ENCODE measurements at places on chromosomes 4 and X.

GRCh38 chrX:107551546-107551945 is 76.8 kb upstream of the PRPS1 start:
- no peak for DNase-seq

- no peak for DNase-seq
These were observed 66.2 kb upstream of the SLC7A11 start for GRCh38 chr4:138308356-138308755.

GRCh38 chrX:75038925-75039324 is 113.7 kb upstream of the NEXMIF start:
- no peak for DNase-seq

- DNase-seq, result peak; percentile 91
These were observed 1.6 kb downstream of the TRPC3 start for GRCh38 chr4:121950212-121950679.

DNA sequence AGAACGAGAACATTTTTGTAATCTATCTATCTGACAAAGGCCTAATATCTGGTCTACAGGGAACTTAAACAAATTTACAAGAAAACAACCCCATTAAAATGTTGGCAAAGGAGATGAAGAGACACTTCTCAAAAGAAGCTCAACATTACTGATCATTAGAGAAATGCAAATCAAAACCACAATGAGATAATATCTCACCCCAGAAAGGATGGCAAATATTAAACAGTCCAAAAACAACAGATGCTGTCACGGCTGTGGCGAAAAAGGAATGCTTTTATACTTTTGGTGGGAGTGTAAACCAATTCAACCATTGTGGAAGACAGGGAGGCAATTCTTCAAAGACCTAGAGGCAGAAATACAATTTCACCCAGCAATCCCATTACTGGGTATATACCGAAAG is 2284.8 kb downstream of the ARAP2 start:
- DNase-seq, result no peak

- DNase-seq, result no peak
These were observed 60.4 kb upstream of the PLAC8 start for GRCh38 chr4:83174844-83175414.

GRCh38 chr4:135382280-135382959 is 1180.8 kb upstream of the PABPC4L start:
- no peak for DNase-seq

- no peak for DNase-seq
These were observed 58.1 kb upstream of the TMSB15B start for GRCh38 chrX:103904301-103904700.

DNA sequence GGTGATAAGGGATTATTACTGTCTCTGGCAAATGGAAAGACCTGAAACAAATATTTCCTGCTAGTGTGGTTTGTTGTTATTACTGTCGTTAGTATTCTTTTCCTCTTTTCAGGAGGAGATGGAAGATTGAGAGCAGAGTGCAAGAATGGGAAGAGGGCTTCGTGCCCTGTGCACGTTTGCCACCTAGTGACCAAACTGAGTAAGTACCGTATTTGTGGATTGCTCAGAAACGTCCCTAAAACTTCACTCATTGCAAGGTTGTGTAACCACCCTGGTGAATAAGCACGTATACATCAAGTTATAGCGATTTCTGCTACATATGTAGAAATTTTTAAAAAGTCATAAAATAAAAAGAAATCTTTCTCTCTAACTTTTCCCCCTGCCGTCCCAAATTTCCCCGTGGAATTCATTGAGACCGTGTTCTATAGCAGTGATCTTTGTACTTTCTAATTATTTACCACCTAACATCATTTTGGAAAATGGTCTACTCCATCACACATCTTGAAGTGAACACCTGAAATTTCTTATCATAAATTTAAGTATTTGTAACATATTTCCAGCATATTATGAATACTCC is 24.3 kb downstream of the LINC00632 start:
- DNase-seq, result no peak

- DNase-seq, result no peak
These were observed 9.9 kb downstream of the FNIP2 start for GRCh38 chr4:158778712-158779111.

- no peak for DNase-seq
These were observed 2.0 kb upstream of the THAP9 start for GRCh38 chr4:82898322-82899243.

- DNase-seq, result no peak
These were observed 52.0 kb upstream of the ATOH1 start for GRCh38 chr4:93776386-93777080.

DNA sequence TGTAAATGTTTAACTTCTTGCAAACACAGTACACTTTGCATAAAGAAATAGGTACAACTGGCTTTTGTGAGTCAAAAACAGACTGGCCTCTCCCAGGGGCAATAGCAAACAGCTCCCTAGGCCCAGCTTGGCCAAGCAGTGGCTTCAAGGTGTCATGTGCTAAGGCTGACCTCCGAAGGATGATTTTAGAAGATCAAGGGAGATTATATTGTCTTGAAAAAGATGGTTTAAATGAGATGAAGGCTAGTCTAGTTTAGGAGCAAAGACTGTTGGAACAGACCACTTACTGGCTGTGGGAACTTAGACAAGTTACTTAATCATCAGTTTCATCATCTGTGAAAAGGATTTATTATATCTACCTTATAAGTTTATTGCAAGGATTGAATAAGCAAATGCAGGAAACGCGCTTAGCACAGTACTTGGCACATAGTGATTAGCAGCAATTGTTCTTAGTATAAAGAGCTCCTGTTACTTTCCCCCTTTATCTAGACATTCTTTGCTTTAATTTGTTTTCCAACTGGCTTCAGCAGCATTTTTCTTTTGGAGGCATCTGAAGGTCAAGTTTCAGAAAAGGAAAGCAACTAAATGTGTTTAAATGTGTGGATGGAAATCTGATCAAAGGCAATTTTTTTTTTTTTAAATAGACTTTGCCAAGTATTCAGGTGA is 17.2 kb downstream of the ANXA3 start:
- DNase-seq, result no peak

GRCh38 chr4:27233531-27233930 is 372.9 kb downstream of the STIM2 start:
- no peak for DNase-seq

DNA sequence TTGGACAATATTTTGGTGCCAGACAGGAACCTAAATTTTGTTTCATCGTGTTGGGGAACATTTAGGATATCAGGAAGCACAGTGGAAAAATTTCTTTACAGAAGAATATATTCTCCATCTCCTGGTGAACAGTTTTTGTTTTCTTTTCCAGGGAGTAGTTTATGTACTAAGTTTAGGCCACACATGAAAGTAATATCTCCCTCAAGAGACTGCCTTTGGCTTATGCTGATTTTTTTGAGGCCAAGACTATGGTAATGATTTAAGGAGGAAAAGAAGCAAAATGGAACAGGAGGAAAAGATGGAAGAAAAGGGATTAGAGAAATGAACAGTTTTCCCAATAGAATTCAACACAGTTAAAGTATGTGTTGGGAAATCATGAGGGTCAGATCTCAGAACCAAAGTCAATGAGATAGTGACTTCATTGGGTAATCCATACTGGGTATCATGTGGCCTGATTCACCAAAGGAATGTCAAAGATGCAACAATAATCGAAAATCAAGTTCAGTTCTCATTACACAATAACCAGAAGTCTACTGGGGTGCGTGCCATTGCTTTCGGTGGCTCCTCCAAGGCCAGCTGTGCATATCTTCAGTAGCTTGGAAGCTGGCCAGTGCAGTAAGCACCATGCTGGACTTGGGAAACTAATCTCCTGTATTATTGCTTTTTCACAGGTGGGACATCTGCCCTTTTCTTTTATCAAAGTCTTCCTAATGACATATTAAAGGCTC is 234.8 kb downstream of the COL25A1 start:
- DNase-seq, result no peak

DNA sequence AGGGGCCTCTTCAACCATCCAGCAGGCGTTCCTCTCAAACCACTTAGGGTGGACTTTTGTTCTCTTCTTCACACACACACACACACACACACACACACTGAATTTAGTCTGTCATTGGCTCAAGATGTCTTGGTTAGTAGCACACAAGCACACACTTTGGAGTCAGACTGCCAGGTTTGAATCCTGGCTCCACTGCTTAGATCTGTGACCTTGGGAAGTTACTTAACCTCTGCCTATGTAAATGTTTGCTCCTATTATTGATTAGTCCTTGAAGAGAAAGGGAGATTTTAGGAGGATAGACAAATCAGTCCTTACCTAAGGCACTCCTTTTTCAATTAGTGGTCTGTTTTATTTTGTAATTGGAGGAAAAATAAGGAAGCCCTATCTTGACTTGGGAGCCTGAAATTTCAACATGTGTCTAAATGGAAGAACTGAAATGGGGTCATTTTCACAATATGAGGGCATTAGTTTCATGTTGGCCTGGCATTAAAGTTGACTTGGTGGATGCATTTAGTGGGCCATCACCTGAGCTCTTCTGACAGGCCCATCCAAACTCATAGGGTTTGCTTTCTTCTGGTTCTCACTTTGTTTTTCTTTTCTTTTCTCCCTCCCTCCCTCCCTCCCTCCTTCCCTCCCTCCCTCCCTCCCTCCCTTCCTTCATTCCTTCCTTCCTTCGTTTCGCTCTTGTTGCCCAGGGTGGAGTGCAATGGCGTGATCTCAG is 13.3 kb upstream of the TMEM131L start:
- no peak for DNase-seq

GRCh38 chr4:139943277-139943676 is 210.7 kb downstream of the MAML3 start:
- no peak for DNase-seq

GRCh38 chrX:41336447-41336846 is 2.5 kb downstream of the DDX3X start:
- DNase-seq, result no peak

GRCh38 chr4:145483514-145483913 is 1.9 kb downstream of the SMAD1 start:
- DNase-seq, result no peak

DNA sequence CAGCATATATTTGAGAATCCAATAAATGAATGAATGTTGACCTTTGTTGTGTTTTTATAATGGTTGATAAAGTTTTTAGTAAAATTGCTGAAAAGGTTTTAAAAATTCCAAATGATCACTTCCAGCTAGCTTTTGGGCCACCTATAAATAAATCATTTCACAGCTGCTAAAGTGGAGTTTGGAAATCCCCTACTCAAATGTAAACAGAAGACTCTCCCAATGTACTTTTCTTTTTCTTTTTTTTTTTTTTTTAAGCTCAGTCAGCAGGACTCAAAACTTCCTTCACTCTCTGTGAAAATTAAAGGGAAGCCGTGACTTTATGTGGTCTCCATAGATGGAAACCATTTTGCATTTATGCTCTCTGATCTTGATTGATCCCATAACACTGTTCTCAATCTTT is 45.2 kb downstream of the CXCL13 start:
- DNase-seq, result no peak

GRCh38 chr4:157128395-157128794 is 52.4 kb downstream of the GLRB start:
- no peak for DNase-seq

DNA sequence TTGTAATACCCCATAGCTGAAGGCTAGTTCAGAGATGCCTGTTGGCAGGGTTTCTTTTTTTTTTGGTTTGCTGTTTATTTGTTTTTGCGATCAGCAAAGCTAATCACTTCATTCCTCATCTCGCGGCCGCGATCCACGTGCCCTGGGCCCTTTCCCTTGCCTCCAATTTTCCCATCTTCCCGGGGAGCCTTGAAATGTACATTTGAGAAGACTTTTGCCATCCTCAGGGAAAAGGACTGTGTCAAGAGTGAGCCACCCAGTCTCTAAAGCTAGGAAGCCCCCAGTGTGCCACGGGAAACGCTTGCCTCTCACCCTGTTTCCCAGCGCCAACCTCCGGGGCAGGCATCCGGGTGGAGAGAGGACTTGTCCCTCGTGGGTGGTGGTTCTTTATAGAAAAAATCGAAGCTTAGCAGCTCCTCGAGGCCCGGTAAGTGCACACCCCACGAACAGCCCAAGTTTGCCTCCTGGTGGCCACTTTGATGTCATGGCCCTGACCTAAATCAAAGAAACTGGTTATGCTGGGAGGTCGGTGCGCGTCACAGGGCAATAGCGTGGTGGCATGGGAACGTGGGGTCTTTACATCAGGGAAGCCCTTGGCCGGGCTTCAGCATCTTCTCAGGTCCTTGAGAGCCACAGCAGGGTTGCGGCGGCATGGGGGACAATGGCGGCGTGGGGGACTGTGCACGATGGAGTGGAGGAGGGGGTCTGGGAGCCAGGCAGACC is 42.0 kb downstream of the MAP7D3 start:
- no peak for DNase-seq

DNA sequence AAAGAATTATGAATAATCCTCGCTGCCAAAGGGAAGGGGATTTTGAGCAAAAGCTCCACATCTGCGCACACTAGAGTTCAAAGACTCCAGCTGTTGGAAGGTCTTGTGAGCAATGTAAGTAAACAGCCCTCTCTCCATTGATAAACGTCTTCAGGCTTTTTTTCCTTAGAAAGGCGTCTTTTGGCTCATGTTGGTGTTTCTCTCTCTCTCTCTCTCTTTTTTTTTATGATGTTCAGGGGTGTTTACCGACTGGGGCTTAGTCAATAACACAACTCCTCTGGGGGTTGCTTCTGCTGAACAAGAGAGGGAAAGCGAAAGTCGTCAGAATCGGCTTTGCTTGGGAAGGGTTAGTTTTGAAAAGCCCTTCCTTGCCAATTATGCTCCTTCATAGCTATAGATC is 53.2 kb upstream of the C1QTNF7 start:
- DNase-seq, result no peak

DNA sequence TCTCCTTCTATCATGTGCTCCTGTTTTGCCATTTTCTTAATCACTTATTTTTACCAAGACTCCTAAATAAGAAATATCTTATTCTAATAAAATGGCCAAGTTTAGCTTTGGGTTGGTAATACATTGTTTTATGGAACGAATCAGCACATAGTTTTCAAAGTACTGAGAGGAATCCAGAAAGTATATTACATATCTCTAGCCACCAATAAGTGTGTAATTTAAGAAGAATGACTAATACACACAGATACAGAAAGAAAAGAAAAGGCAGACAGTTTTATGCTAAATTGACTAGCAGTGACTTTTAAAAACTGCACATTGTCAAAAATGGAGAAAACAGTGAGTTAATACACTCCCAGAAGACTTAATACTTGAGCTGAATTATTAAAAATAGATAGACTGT is 167.0 kb upstream of the IL15 start:
- DNase-seq, result no peak

All from left forelimb (tissue), 1 donor.